ENCODE measurements at places on chromosomes 4 and X.
A peak's percentile ranks its signal among the peaks of the same experiment; 100 is the strongest.

DNA sequence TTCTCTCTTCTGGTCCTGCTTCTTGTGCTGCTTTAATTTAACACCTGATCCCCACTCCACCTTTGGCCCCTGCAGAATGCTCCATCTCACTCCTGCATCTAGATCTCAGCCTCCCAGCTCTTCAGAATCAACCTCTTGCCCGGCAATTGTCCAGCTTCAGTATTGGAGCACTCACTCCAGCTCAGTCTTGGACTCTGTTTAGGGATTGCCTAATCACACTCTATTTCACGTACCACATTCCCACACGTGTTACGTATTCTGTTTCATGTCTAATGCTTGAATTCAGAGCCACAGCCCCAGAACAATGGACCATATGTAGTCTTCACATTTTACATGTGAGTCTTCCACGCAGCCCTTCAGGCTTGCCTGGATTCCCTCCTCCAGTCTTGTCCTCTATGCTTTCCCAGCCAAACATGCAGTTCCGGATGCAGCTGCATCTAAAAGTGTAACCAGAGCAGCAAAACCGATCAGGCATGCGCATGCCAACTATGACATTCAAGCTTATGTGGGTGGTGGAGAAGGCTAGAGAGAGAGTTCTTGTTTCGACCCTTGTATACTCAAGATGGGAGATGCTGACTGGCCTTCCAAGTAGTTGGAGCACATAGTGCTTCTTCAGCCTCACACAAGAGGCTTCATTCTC is 105.2 kb upstream of the FAM9A start:
- DNase-seq = no peak

GRCh38 chrX:104618106-104618895 is 52.3 kb downstream of the IL1RAPL2 start:
- no peak for DNase-seq

GRCh38 chr4:185718578-185719499 is 93.2 kb downstream of the SORBS2 start:
- DNase-seq = no peak

DNA sequence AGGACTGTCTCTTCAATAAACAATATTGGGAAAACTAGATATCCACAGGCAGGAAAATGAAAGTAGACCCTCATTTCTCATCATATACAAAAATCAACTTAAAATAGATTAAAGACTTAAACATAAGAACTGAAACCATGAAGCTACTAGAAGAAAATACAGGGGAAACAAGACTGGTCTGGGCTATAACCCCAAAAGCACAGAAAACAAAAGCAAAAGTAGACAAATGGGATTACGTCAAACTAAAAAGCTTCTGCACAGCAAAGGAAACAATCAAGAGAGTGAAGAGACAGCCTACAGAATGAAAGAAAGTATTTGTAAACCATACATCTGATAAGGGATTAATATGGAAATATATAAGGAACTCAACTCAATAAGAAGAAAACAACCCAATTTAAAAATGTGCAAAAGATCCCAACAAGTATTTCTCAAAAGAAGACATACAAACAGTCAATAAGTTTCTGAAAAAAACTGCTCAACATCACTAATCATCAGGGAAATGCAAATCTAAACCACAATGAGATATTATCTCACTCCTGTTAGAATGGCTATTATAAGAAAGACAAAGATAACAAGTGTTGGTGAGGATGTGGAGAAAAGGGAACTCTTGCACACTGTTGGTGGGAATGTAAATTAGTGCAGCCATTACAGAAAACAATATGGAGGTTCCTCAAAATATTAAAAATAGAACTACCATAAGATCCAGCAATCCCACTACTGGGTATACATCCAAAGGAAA is 325.3 kb upstream of the RASGEF1B start:
- no peak for DNase-seq

DNA sequence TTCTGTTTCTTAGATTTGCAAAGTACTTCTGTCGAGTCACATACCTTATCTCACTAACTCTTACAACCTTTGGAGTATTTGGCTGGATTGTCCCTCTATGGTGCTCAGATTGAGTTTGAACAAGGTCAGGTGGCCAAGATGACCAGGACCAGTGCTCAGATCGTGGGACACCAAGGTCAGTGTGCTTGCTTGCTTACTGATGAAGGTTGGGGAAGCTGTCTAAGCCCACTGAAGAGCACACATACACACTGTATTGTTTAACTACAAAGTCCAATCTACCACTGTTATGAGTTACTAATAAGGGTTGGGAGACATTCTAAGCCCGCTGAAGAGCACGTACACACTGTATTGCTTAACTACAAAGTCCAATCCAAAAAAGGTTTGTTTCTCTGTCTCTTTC is 53.7 kb downstream of the TAB3 start:
- DNase-seq = no peak

GRCh38 chrX:13404364-13404763 is 84.5 kb upstream of the ATXN3L start:
- DNase-seq = no peak

DNA sequence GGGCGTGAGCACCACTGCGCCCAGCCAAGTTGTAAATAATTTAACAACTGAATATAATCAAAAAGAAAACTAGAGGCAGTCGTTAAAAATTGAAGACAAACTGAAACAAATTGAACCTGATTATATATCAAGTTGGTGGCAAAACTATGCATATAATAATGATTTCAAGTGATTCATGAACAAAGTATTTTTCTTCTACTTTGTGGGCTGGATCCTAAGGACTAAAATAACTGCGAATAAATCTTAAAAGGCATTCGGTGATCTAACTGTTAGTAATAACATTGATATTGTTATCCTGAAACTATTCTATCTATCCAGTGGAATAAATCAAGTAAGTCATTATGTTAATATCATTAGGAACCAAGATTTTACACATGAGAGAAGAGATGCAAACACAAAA is 21.2 kb upstream of the USP9X start:
- DNase-seq = no peak

- no peak for DNase-seq
Observed at GRCh38 chr4:116469582-116469981, 615.8 kb downstream of the TRAM1L1 start.

DNA sequence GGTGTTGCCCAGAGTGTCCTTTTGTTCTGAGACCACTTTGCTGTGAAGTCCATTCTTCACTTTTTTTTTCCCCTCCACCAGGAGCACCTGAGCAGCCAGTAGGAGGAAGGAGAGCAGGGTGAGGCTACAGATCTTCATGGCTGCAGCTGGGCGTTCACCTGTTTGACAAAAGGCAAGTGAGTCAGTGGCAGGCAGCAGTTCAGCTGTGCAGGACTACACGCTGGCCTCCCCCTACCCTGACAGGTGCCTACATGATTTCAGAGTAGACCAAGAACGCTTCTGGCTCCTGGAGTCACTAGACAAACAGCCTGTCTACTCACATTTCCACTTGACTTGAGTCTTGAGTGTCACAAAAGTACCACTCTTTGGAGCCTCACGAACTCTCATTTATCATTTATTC is 2.0 kb downstream of the FGFBP1 start:
- peak; percentile 47 for DNase-seq

- DNase-seq = no peak
Observed at GRCh38 chrX:44274096-44274495, 69.4 kb downstream of the EFHC2 start.

GRCh38 chr4:118797558-118798142 is 38.3 kb downstream of the SEC24D start:
- DNase-seq = no peak

DNA sequence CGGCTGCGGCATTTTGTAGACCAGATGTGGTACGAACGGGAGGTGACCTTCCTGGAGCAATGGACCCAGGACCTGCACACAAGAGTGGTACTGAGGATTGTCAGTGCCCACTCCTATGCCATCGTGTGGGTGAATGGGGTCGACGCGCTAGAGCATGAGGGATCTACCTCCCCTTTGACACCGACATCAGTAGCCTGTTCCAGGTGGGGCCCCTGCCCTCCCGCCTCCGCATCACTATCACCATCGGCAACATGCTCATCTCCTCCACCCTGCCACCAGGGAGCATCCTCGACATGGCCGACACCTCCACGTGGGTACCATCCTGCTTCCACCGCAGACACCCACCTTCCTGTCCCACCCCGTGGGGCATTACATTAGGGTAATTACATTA is 46.2 kb downstream of the SMARCA5 start:
- DNase-seq = no peak

GRCh38 chr4:150164956-150165629 is 86.8 kb downstream of the DCLK2 start:
- no peak for DNase-seq

- DNase-seq = no peak
Observed at GRCh38 chrX:105653891-105654290, 168.4 kb upstream of the NRK start.

GRCh38 chr4:185966997-185967775 is 101.8 kb upstream of the TLR3 start:
- no peak for DNase-seq

GRCh38 chr4:126591583-126591982 is 1041.2 kb upstream of the INTU start:
- no peak for DNase-seq

DNA sequence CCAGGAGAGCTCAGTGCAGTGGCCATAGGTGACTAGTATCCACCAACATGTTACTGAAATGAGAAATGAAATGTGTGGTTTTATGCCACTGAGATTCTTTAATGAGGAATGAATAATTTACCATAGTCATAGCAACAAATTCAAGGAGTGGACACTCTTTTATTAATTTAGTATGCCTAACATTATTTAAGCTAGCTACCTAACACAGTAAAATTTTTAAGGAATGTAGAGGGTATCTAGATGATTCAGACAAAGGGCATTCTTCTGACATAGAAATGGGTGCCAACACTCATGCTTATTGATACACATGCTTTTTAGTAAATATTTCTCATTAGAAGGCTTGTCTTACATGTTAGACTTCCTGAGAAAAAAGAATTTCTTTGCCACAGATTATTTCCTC is 33.3 kb upstream of the SULT1B1 start:
- DNase-seq = no peak
